ENCODE measurements at places on chromosomes 1 and 21.

- DNase-seq = peak; percentile 70
Measured at GRCh38 chr1:206050655-206051235, 2.2 kb upstream of the RHEX start.

- no peak for DNase-seq
Measured at GRCh38 chr1:29247571-29248273, 11.4 kb downstream of the PTPRU start.

DNA sequence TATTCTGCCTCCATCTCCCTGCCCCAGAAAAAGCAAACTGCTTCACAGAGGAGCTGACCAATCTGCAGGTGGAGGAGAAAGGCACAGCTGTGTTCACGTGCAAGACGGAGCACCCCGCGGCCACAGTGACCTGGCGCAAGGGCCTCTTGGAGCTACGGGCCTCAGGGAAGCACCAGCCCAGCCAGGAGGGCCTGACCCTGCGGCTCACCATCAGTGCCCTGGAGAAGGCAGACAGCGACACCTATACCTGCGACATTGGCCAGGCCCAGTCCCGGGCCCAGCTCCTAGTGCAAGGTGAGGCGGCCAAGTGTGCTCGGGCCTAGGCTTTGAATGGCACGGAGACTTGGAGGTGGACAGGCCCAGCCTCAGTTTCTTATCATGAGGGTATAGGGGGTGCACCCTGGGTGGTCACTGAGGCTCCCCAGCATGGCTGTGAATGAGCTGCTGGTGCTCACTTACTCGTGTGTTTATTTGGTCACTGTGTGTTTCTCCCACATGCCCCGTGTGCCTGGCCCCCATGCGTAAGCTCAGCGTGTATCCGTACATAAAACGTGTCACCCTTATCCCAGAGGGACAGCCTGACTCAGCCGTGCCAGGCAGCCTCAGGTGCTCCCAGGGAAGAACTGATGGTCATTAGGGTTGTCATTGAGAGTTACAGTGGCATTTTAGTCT, 75.8 kb downstream of the OBSCN start:
- DNase-seq = no peak

- DNase-seq = no peak
Measured at GRCh38 chr1:100606438-100606837, 68.5 kb downstream of the GPR88 start.

- DNase-seq = no peak
Measured at GRCh38 chr1:22800629-22801028, 90.0 kb downstream of the EPHB2 start.

GRCh38 chr21:34690041-34690792, 21.4 kb downstream of the CLIC6 start:
- DNase-seq = no peak

Measured in stimulated activated CD4-positive, alpha-beta T cell treated with anti-CD3 and anti-CD28 coated beads, Interleukin-15, amount 100 ng/mL, for 24 hours (primary cell).